ENCODE measurements at places on chromosomes 12 and 14.
A peak's percentile ranks its signal among the peaks of the same experiment; 100 is the strongest.

- no peak for DNase-seq
These were observed 13.6 kb upstream of the FOXJ2 start for GRCh38 chr12:8018666-8019581.

GRCh38 chr14:70879448-70879847 lies 27.8 kb upstream of the PCNX1 start:
- no peak for DNase-seq

DNA sequence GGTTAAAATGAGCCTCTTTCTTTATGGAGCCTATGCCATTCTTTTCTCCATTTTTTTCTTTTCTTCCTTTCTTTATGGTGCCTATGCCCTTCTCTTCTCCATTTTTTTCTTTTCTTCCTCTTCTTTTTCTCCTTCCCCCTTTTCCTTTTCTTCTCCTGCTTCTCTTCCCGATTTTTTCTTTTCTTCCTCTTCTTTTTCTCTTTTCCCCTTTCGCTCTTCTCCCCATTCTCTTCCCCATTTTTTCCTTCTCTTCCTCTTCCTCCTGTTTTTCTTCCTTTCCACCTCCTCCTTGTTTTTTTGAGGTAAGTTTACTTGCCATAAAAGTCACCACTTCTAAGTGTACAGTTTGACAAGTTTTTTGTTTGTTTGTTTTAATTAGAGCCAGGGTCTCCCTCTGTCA lies 50.1 kb downstream of the KIAA0586 start:
- DNase-seq = no peak

GRCh38 chr14:35213869-35214387 lies 78.3 kb upstream of the PSMA6 start:
- DNase-seq = peak; percentile 12

GRCh38 chr14:74239848-74240793 lies 872 bp downstream of the VSX2 start:
- no peak for DNase-seq

GRCh38 chr14:92190768-92191167 lies 69.0 kb downstream of the CPSF2 start:
- no peak for DNase-seq

GRCh38 chr14:37939442-37940028 lies 268.2 kb upstream of the SSTR1 start:
- DNase-seq = no peak

DNA sequence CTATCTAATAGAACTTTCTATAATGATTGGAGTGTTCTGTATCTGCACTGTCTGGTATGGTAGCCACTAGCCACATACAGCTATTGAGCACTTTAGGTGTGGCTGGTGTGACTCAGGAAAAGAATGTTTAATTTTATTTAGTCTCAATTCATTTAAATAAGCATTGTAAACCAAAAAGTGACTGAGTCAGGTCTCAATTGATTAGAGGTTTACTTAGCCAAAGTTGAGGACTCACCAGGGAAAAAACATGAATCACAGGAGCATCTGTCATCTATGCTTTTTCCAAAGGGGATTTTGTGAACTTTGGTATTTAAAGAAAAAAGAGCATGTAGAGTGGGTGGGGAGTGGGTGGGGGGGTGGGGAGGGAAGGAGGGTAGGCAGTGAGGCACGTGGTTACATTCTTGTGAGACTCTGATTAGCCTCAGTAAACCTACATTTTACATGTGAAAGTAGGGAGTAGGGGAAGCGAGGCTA lies 473.1 kb downstream of the ATP23 start:
- peak; percentile 18 for DNase-seq

- DNase-seq = no peak
These were observed 154.9 kb downstream of the ASCL4 start for GRCh38 chr12:107929436-107929835.

DNA sequence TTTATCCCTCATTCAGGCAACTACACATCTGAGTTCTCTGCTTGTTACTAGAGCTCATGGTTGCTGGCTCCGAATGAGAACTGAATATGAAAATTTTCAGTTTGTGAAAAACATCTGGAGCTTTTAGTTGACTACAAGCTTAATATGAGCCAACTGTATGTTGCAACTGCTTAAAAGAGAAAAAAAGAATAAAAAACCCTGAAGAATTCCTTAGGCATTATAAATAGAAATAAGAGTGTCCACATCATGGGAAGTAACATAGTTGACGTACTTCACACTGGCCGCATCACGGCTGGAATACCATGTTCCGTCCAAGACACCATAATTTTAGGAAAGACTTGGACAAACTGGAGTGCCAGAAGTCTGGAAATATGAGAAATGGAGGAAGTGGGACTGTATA lies 57.9 kb downstream of the PDE3A start:
- no peak for DNase-seq

DNA sequence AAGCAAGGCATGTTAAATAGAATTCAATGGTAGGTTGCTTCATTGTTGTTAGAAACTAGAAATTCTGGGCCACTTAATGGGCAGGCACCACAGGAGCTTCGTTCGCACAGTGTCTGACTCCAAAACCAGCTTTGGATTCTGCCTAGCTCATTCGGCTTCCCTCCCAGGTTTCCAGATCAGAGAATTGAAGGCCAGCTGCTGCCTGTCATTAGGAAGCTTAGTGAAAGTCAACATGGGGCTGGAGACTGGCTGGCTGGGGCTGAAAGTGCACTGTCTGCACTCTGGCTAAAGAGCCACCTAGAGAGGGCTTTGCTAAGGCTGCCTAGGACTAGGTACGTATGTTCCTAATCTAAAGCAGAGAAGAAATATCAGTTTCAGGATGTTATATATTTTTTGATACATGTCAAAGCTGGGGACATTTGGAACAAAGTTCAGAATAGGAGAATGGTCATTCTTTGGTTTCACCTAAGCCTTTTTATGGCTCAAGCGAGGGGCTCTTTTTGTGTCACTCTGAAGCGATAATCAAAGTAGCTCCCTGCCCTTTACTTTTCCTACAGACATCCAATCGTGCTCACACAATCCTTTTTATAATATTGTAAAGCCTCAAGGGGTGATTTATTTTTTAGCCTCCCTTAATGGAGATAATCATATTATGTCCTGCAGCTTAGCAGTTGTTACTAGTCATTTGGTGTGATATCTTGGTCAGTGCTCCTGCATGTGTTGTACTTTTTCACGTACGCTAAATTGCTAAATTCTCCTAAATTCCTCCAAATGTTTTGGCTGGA lies 238.5 kb upstream of the NAV3 start:
- no peak for DNase-seq

- no peak for DNase-seq
These were observed 49.1 kb upstream of the PTPRB start for GRCh38 chr12:70686299-70686698.

- DNase-seq = no peak
These were observed 185.4 kb downstream of the ALG10B start for GRCh38 chr12:38501991-38502390.

GRCh38 chr12:55929306-55929791 lies 1.6 kb upstream of the DGKA start:
- DNase-seq = no peak

GRCh38 chr12:76274420-76275083 lies 73.7 kb downstream of the BBS10 start:
- DNase-seq = no peak

DNA sequence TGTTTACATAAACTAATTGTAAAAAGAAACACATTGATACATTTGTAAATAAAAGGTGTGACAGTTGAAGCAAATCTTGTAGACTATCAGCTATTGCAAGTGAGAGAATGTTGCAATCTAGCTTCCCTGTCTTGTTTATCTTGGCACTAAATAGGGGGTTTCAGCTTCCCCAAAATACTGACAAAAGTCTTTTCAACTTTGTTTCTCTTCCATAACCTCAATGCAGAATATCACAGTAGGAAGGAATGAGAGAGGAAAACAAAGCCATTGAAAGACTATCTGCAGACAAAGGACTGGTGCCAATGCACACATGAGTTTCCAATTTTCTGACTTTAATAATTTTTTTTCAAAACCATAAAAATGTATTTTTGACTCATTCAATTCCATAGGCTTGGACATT lies 886.2 kb upstream of the MGAT4C start:
- no peak for DNase-seq

DNA sequence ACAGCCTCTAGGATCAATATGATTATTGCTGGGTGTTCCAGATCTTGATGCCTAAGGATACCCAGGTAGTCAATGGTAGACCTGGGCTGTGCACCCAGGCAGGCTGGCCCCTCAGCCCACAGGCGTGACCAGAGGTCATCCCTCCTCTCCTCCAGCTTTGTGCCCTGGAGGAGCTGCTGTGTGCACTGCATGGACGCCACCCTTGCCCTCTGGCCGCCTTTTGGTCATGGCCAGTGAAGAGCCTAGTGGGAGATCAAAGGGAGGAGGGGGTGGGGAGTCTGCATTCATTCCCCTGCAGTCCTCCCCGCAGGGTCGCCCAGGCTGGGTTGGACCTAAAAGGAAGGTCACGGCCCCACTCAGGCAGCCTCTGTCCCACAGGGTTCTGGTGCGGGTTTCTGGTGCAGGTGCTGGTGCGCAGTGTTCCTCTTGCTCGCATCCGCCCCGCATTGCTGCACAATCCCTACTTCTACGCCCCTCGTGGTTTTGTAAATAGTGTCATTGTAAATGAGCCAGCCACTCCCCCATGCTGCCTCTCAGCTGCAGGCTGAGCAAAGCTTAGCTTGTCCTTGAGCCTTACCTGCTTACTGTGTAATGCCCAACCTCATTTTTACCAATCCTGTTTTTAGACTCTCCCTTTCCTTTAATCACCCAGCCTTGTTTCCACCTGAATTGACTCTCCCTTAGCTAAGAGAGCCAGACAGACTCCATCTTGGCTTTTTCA lies 55.3 kb downstream of the PSMA6 start:
- DNase-seq = no peak

DNA sequence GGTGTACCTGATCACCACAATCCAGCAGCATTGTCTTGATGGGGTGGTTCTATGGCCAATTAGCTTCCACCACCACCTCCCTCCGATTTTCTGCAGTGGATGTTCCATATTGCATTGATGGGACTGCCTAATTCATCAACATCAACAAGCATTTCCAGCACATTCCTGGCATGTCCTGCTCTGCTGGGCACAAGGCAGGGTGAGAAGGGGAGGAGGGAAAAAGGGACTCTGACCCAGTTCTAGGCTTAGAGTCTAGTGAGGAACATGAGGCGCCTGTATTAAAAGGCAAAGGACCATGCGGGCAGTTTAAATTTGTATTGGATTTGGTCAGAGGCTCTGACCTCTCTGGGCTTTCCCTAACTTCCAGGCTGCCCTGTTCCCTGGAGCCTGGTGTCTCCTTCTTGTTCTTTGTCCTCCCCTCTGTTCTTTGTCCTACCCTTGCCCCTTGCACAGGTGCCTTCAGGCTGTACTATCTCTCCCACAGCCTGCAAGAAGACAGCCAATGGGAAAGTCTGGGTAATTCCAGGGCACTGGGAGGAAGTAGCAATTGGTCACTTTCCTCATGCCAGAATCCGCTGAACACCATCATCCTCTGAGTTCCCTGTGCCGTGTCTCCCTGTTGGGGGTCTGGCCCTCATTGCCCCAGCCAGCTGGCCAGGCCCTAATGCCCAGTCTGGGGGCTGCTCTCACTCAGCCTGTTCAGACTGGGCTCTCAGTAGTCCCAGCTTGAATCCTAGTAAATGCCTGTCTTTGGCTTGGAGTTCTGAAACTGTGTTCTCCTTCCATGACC lies 43.3 kb downstream of the TSPAN11 start:
- no peak for DNase-seq

GRCh38 chr12:3614806-3615466 lies 123.9 kb downstream of the PRMT8 start:
- DNase-seq = no peak

GRCh38 chr12:66241061-66242043 lies 52.3 kb downstream of the IRAK3 start:
- no peak for DNase-seq

- DNase-seq = no peak
These were observed 240.5 kb downstream of the ADGRD1 start for GRCh38 chr12:131194166-131194565.

GRCh38 chr14:101495284-101495683 lies 66.0 kb upstream of the DIO3 start:
- DNase-seq = no peak

GRCh38 chr12:2895051-2895451 lies 4.4 kb downstream of the TULP3 start:
- no peak for DNase-seq

DNA sequence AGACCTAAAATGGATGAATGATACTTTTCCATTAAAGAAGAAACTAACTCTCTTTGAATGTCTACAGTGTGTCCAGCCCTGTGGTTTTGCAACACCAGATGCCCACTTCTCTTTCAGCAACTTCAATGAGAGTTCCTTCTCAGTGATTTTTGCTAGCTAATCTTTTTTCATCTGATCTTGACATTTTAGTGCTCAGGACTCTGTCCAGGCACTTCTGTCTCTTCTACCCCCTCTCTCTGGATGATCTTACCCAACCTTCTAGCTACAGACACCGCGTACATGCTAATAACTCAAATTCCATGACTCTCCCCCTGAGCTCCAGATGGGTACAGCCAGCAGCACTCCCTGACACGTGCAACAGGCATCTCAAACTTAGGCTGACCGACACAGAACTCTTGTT lies 161.1 kb upstream of the FOXN3 start:
- DNase-seq = no peak

DNA sequence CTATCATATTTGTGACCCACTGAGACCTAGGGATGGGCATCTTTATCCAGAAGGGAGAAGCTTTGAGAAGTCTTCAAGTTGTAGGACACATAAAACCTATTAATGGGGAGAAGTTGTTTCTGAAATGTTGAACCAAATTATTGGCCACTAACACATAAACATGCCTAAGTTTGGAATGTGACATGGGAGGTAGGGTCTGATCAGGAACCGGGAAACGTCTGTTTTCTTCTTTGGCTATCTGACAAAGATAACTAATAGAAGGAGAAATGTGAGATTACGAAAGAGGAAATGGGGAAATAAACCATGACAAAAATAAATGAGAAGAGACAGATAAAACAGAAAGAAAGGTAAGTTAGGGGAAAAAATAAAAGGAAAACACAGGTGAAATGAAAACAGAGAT lies 425.2 kb downstream of the EGLN3 start:
- DNase-seq = no peak

DNA sequence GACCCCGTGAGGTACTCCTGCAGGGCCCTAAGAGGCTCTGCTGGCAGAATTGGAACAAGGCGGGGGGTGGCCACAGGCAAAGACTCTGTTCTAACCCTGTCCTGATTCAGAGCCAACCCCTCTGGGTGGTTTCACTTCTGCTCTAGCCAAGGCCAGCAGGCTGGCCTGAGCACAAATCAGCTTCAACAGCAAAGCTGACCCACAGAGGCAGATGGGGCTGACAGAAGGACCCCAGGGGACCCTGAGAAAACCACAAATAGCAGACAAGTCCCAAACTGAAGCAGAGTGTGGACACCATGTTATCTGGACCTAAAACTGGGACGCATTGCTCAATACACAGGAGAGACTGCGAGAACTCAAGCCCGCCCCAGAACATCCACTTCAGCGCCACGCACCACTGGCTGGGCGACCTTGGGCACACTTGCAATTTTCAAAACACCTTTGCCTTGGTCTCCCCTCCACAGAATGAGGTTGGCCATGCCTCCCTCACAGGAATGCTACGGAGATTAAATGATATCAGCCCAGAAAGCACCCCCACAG lies 76.4 kb upstream of the DICER1 start:
- DNase-seq = no peak
